ENCODE measurements at places on chromosomes 7 and 10.

- peak; percentile 38 for DNase-seq
These were observed 9.9 kb downstream of the ZNF365 start for GRCh38 chr10:62384057-62384446.

GRCh38 chr10:127849921-127850320 lies 42.8 kb downstream of the CLRN3 start:
- no peak for DNase-seq

GRCh38 chr7:30646154-30646553 lies 36.1 kb downstream of the CRHR2 start:
- DNase-seq: no peak

DNA sequence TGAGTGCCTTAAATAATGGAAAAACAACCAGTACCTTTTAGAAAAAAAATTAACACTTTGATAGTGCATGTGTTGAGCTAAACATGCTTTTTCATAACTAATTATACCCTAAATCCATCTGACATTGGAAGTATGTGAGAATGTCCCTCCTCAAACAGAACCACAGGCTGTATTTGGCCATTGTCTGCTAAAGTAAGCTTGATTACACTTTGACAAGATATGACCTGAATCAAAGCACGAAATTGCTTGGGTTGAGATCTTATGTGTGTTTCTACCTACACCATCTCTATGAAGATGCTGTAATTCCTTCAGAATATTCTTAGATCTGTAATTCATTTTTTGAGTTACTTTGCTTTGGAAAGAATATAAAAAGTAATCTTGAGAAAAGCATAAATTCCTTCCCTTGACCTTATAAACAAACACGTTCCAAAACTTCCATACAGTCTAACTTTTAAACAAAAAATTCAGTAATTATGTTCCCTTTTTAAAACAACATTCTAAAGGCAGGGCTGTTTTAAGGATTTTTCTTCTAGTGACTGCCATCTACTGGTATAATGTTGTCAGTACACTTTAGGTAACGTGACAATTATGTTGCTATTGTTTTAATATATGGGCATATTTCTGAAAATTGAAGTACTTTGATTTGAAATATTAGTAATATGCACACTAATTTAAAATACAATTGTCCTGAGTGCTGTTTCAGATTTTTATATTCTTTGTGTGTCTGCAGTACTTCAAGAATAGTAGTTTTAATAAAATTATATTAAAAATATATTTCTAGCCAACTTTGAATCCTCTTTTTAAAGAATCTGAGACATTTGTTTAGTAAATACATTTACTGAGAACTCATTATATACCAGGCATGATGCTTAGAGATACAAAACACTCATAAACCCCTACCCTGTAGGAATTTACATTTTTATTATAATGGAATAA lies 20.9 kb downstream of the CD36 start:
- no peak for DNase-seq

- DNase-seq: no peak
These were observed 18.3 kb downstream of the ZDHHC16 start for GRCh38 chr10:97464226-97464625.
